ENCODE measurements at places on chromosomes 4 and X.

DNA sequence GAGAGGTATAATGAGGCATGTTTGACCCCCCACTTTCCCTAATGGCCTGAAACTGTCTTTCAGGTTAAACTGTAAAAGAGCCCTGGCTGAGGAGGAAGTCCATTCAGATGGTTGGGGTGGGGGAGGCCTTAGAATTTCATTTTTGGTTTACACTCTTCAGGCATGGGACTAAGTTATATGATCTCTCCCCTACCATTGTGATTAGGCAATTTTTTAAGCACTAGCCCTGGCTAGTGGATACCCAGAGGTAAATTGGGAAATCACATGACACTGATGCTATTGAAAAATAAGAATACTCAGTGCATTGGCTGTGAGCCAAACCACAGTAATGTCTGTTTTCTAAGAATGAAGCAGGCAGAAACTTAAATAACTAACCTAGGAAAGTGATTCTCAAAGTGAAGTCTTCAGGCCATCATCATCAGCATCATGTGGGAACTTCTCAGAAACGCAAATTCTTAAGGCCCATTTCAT is 149.7 kb downstream of the RRAGB start:
- DNase-seq = no peak

DNA sequence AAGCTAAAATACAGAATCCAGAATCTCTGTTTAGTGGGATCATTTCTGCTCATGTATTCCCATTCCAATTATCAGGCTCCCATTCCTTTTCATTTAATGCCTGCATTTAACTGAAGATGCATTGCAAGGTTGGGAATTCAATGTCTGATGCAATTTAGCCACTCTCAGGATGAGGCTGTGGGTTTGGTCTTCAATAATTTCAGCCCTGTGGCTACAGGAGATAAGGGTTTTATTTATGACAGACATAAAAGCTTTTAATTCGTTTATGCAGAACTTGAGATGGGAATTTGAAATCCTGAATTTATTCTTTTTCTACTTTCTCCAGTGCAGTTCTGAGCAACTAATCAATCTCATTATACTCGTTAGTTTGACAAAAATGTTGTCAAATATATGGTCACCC is 1225.9 kb downstream of the PCDH18 start:
- DNase-seq = no peak

GRCh38 chr4:109645874-109646710 is 57.2 kb downstream of the CASP6 start:
- DNase-seq = no peak

DNA sequence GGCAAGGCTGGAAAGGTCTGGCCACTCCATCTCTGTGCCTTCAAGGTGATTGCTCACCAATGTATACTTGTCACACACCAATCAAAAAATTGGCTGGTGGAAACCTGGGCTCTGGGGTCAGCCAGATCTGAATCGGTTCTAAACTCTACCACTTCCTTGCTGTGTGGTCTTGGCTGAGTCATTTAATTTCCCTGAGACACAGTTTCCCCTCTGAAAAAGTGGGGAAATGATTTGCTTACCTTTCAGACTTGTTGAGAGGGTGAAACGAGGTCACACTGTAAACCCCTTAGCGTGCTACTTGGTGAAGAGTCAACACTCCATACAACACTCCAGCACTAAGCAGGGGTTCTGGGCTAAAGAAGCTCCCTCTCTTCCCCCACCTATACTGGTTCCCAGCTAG is 252.3 kb upstream of the ZIC3 start:
- no peak for DNase-seq

- DNase-seq = no peak
Measured at GRCh38 chr4:26105337-26105736, 191.3 kb downstream of the SMIM20 start.

GRCh38 chr4:53592686-53593501 is 1.6 kb upstream of the LNX1 start:
- no peak for DNase-seq

- DNase-seq = no peak
Measured at GRCh38 chr4:2832309-2832980, 11.2 kb upstream of the ADD1 start.

DNA sequence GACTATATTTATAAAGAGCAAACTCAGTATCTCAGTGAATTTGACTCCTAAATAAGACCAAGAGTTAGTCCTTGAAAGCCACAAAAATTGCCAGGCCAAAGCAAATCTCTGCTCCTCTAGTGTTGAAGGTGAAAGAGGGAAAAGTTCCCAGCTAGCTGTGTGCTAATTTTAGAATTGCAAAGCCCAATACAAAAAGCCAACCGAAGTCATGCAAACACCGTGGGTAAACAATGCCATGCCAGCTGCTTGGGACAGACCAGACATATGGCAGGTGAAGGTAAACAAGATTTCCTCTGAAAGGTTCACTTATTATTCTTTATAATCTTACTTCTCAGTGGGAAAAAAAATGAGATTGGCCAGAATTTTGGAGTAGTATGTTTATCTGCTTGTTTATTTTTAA is 80.5 kb upstream of the LNX1 start:
- DNase-seq = no peak

GRCh38 chr4:6225469-6225868 is 25.1 kb upstream of the JAKMIP1 start:
- no peak for DNase-seq

GRCh38 chr4:98864560-98864959 is 64.4 kb downstream of the EIF4E start:
- DNase-seq = no peak

DNA sequence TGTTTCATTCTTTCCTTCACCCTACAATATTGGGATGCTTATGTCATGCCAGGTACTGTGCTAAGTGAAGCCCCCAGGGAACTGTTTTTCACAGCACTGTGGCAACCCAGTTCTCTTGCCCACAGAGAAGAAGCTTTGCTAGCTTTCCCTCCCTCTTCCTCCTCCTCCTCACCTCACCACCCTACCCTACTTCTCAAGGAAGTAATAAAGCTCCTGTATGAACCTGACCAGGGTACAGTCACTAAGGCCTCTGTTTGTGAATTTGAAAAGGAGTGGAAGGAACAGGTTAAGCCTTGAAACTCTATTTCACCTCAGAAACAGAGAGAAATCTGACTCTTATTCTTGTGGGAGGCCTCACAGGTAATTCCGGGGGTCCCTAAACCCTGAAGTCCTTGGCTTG is 219.4 kb upstream of the RADX start:
- DNase-seq = no peak

GRCh38 chr4:109040441-109040840 is 262.0 kb downstream of the COL25A1 start:
- no peak for DNase-seq

- no peak for DNase-seq
Measured at GRCh38 chr4:184957446-184958115, 60.7 kb upstream of the HELT start.

GRCh38 chr4:54015423-54016030 is 48.9 kb downstream of the CHIC2 start:
- no peak for DNase-seq

DNA sequence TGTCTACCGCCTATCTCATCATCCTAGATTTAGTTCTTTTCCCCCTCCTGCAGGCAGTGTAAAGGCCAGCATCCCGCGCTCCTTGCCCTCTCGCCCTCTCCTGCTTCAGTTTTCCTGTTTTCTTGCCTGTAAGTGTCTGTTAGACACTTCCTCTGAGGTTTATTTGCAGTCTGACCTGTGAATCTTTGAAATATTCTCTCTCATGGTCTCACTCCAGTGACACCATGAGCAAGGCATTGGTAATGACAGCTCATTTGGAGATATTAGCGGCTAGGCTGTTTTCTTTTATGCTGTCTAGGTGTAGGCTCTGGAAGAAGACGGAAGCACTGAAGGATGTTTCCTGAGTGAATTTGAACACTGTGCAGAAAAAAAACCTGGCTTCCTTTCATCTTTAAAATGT is 179.6 kb downstream of the KDR start:
- peak; percentile 29 for DNase-seq

GRCh38 chr4:174764105-174764729 is 64.8 kb downstream of the GLRA3 start:
- DNase-seq = peak; percentile 2

GRCh38 chr4:101050837-101051205 is 296.5 kb downstream of the PPP3CA start:
- no peak for DNase-seq

DNA sequence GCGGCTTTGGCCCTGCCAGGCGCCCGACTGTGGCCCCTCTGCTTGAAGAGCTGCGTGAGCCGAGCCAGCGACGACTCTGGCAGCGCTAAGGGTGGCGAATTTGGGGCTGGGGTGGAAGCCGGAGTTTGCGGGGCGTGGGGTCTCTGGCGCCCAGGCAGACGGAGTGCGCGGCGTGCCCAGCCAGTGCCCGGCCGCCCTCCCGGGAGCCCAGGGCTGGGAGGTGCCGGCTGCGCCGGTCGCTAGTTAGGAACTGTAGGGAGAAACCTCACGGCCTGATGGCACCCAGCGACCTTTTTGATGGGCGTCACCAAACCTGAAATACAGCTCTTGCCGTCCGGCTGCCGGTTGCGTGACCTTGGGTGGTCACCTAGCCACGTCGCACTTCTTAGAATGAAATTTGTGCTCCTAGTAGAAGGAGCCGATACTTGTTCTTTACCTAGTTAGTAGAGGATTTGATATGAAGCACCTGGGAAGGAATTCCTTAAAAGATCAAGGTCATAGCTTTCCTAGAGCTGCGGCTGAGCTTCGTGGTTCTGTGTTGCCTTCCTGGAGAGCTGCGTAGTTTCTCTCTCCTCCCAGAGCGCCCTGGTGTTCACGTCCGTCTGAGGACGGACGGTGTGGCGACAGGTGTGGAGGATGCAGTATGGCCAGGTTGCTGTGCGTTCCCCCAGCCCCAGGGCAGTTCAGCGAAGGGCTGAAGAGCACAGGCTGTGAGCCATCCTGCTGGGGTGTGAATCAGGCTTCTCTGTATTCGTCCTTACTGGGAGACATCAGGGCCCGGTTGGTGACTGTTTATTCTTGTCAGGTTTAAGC is 680 bp downstream of the MAEA start:
- no peak for DNase-seq

DNA sequence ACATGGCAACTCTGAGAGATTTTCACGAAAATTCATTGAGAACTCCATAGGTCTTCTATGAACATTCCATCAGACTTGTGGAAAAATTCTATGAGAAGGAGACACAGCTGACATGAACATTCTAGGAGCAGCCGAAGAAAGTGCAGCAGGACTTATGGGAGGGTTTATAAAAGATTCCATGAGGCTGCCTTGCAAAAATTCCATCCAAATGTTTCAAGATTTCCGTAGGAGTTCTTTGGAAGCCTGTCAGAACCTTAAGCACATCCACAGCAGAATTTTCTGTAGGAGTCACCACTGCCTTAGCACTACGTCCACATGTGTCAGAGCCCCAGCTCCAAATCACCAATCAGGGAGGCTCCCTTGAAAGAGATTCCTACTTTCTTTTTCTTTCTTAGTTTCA is 67.0 kb upstream of the MSX1 start:
- DNase-seq = no peak

DNA sequence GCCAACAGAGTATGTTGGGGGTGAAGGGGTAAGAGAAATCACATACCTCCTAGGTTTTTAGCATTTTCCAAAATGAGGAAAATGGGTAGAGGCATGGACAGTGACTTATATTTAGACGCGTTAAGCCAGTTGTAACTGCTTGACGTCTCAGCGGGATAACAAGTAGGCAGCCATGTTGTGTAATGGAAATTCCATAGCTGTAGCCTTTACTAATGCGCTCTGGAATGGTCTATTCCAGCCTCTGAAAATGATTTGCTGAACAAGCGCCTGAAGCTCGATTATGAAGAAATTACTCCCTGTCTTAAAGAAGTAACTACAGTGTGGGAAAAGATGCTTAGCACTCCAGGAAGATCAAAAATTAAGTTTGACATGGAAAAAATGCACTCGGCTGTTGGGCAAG is 135.5 kb downstream of the PTTG2 start:
- DNase-seq = no peak

DNA sequence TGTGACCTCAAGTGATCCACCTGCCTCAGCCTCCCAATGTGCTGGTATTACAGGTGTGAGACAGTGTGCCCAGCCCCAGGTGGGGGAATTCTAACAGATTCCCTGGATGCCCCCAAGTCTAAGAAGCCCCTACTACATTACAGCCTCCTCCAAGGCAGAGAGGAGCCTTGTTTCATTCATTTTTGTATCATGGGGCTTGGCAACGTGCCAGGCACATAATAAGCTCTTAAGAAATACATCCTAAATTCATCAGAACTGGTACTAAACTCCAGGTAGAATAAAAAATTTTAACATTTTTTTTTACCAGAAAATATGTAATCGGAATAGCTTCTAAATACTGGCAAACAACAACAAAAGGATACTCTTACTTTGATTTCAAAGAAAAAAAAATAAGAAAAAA is 127.1 kb downstream of the CHIC2 start:
- no peak for DNase-seq

DNA sequence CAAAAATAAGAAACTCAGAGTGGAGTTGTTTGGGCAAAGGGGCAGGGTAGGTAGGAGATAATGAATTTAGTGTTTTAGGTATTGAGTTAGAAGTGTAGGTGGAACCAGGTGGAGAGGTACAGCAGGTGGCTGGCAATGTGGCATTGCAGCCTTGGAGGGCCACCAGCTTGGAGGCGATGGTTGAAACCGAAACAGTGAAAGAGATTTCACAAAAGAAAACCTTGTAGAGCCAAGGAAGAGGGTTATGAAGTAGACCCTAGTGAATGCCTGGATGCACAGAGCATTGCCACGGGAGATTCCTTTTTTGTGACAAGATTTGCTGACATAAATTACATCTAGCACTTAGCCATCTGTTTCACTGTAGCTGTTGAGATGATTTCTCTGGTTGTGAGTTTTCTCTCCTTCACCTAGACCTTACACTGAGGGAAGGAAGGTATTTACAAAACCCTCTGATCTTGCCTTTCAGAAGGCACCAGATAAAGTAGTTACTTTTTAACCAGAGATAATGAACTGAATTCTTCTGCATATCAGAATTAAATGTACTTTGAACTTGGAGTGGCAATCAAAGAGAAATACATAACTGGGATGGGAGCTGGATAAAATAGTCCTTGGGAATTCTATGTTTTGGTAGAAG is 104.1 kb upstream of the CASK start:
- no peak for DNase-seq

- peak; percentile 62 for DNase-seq
Measured at GRCh38 chr4:151865312-151865711, 104.5 kb upstream of the GATB start.

DNA sequence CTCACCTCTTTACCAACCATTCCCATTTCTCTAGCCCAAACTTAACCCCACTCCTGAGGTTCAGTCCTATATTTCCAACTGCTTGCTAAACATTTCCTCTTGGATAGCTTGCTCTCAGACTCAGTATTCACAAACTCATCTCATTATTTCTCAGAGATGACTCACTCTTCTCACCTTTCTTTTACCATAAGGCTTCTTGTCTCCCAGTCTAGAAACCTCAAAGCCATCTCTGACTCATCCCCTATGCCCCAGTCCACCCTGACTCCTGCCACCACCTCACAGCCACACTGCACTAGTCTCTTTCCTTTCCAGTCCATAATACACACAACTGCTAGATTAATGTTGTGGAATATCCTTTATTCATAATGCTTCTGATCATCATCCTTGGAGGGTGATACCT is 4.8 kb downstream of the FRMPD3 start:
- DNase-seq = no peak
